ENCODE measurements at places on chromosomes 4 and X.

- no peak for DNase-seq
Observed at GRCh38 chr4:170003071-170004070, 22.8 kb downstream of the MFAP3L start.

GRCh38 chrX:17285983-17286382 is 89.0 kb upstream of the NHS start:
- DNase-seq: no peak

DNA sequence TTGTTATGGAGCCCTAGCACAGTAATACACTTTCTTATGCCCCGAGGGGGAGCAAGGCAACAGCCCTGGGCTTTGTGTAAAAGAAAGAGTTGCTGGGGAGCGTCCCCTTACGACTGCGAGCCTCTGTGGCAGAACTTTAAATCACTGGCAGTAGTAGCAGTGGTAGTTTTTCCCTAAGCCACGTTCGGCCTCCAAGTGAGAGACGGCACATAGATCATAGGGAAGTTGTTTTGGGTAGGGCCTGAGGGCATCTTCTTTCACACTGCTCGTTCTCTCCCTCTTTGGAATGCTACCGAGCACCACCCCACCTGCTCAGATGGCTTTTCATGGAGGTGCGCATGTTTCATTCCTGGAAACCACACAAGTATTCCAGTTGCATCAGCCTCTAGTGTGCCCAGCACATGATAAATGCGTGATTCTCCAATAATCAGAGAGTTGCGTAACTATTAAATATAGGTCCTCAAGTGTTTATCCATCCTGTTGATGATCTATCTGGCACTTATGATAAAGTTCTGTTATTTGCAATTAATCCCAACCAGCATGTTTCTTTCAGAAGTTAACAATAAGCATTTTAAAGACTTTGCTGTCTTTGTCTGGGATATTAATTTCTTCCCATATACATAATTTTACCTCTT is 7.0 kb upstream of the SYNPO2 start:
- no peak for DNase-seq

- no peak for DNase-seq
Observed at GRCh38 chrX:133970076-133970475, 15.3 kb downstream of the GPC3 start.

DNA sequence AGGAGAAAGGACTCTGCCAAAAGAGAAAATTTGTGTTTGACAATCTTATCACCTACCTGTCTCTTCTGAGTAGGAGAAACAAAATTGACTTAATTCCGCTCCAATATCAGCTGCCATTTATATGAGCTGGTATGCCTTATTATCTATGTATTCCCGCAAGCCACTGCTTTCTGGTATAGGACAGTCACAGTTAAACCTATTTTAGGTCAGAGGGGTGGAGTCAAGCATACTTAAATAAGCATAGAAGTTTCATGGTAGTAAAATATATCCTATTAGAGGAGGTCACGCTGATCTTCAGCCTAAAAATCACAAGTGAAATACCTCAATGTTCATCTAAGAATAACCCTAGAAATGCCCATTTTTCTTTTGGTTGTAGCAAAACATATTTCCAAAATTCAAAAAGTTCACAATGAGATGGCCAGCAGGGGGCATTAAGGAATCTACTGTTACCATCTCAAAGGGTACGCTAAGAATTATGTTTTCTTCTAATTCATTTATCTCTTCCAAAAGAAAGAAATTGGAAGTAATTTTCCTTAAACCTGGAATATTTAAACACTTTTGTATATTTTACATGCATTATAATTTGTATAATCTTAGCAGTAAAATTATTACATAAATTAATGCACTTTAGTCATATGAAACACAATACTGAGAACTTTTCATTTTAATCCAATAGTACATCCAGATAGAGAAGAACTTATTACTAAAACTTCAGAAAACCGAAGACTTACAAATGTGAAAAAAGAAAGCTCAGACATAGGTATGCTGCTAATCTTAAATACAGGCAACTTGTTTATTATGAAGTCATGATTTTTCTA is 10.5 kb downstream of the PPAT start:
- DNase-seq: peak; percentile 32

GRCh38 chr4:41410049-41410448 is 127.9 kb upstream of the LIMCH1 start:
- DNase-seq: no peak

- DNase-seq: no peak
Observed at GRCh38 chr4:112674376-112674775, 37.4 kb downstream of the LARP7 start.

DNA sequence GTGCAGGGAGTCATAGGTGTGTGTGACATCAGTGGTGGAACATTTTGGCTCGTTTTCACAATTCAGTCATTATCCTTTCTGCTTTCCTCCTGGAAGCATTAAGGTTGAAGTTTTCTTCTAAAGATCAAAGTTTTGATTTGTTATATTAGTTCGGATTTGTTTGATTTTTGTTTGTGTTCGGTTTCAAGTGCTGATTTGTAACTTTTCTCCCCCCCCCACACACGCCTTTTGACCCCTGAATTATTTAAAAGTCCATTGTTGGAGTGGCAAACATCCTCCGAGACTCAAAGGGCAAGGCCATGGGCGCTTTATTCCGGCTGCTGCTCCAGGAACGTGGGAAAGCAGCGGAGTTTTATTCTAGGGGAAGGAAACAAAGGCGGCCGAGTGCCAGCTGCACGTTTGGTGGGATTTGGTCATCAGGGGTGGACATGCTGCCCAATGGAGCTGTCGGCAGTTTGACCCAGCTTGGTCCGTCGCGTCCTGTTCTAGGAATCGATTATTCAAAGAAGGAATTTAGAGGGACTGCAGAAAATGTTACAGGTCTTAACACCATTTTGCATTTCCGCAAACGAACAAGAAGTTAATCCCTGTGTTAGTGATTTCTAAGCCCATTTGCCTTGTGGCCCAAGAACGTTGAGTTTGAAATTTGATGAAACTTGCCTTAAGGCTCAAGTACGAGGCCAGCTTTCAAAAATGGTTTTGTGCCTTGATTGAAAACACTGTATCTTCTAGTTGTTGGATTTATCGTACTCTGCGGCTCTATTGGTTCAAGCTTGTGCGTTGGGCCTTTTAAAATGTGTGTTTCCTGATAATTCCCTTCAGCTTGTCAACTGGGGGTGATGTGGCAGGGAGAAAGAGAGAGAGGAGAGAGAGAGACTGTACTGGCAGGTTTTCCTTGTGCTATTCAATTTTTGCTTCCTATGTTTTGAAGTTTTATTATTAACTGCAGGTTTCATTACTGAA is 565 bp upstream of the ZNF41 start:
- DNase-seq: no peak

DNA sequence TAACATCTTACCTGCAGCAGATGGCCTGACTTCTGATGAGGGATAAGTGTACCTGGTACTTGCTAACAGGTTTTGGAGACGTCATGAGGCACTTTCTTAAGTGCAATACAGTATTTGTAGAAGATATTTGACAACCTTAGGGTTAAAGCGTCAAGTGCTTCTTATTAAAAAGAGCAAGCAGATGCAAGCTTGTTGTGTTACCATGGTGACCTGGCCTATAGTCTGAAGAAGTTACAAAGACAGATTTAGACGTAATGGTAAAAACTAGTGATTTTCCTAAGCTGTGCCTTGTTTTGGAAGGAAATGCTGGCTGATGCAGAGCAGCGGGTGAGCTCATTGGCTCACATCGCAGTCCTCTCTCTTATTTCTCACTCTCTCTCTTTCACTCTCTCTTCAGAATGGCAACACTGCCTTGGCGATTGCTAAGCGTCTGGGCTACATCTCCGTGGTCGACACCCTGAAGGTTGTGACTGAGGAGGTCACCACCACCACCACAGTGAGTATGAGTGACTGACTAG is 243.6 kb downstream of the ANK2 start:
- DNase-seq: no peak

DNA sequence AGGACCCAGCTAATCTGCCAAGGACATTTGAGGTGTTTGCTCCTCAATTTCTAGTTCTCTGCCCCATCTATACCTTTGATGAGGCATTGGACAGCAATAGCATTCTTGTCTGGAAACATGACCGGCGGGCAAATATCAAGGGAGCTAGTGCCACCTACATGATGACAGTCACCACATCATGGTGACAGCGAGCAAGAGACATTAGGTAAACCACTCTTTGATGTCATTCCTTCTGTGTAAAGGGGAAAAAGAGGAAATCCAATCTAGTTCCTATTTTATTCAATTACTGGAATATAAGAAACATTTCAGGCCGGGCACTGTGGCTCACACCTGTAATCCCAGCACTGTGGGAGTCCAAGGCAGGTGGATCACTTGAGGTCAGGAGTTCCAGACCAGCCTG is 20.7 kb upstream of the IL13RA1 start:
- DNase-seq: no peak

DNA sequence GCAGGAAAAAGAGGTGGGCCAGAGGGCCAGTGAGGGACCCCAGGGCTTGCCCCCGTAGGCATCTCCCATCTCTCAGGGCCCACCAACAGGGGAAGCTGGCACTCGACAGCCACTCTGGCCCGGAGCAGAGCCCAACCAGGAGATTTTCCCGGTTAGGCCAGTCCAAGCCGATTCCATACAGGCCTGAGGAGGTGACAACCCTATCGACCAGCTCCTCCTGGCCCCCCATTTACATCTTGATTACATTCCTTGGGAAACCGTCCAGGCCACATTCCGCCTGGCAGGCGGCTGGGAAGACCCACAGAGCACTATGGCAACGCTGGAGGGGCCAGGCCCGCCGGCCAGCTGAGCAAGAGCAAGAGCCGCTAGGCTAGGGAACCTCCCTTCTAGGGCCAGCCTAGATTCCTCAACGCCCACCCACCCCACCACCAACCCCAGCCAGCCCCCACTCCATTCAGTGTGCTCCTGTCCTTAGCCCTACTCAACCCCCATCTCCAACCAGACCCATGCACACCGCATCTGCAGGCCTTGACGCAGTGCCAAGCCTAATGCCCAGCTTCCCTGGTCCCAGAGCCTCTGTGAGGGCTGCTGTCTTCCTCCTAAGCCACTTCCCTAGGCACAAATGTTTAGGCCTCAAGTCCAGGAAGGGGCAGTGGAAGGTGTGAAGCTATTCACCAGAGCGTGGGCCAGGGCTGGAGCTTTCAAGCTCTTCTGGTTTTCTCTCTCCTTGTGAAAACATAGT is 161.2 kb downstream of the EFNB1 start:
- no peak for DNase-seq

GRCh38 chrX:28487818-28488217 is 99.4 kb upstream of the IL1RAPL1 start:
- DNase-seq: peak; percentile 24

- DNase-seq: peak; percentile 12
Observed at GRCh38 chr4:72567821-72568675, 973 bp downstream of the ADAMTS3 start.

DNA sequence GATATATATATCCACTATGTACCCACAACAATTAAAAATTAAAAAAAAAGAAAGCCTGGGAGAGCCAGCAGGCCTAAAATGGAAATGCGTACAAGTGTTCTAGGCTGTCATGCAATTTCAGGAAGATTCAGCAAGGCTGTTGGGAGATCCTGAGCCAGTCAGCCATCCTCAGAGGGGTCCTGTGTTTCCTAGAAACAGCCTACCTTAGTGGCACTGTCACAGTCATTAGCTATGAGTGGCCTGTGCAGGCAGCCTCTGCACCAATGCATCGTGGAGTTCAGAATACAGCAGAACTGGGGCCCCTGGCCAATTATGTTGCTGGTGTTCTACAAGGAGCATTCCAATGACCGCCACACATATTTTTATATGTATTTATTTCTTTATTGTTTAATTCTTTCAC is 21.0 kb upstream of the USP53 start:
- DNase-seq: no peak

DNA sequence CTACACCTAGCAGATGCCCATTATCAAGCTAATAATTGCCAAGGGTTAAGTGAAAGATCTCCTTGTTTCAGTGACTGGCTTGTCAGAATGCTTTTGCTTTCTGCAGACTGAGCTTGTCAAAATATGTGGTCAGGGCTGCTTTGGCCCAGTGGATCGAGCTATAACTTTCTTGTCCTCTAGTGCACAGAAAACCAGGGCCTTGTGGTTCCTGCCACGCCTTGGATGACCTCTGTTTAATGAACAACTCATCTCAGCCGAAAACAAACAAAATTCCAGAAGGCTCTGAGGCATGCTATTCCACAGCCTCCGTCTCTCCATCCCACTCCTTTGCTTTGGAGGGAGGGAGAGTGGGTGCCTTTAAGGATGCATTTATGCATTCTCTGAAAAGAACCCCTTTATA is 11.3 kb downstream of the EVC start:
- DNase-seq: no peak

DNA sequence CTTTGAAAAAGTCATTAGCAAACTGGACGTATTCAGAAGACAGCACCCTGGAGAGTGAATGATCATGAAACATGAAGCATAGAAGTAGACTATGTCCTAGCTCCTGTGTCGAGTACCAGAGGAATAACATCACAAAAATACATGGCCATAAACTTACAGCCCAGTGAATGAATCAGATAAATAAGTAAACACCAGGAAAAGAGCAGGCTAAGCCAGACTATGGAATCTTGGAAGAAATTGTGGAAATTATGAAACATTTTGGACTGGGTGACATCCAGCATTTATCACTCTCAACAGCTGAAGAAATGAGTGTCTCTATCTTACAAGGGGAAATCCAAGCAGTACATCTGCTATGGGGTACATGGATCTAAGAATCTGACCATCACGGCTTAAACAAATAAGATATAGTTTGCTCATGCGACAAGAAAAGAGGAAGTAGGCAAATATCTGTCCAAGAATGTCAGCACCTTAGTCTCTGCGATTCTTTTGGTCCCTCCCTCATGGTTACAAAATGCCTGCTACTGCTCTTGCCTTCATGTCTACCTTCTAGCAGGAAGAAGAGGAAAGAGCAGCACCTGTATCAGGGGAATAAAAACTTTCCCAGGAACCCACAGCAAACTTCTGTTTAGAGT is 481.5 kb downstream of the BCOR start:
- no peak for DNase-seq

DNA sequence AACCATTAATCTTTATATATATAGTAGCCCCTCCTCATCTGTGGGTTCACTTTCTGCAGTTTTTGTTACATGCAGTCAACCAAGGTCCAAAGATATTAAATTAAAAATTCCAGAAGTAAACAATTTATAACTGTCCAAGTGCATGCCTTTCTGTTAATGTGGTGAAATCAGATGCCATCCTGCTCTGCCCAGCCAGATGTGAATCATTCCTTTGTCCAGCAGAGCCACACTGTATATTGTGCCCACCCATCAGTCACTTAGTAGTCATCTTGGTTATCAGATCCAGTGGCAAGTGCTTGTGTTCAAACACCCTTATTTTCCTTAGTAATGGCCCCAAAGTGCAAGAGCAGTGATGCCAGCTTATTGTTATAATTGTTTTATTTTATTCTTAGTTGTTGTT is 17.2 kb upstream of the PRDM5 start:
- no peak for DNase-seq

GRCh38 chrX:37350034-37350365 is 836 bp downstream of the PRRG1 start:
- DNase-seq: no peak

- DNase-seq: no peak
Observed at GRCh38 chrX:66622209-66622608, 16.7 kb downstream of the EDA2R start.

GRCh38 chr4:105472871-105473323 is 965 bp downstream of the PPA2 start:
- no peak for DNase-seq
